ENCODE measurements at places on chromosomes 11 and 22. TPM values are rescaled to one million over a fixed set of nuclear protein-coding genes. Genes with fewer than 3 reads are reported as not detected.

GRCh38 chr11:104694259-104695064 is 203.8 kb downstream of the CASP12 start:
- H3K4me3 ChIP-seq: no peak overlapping the region
- H3K4me1 ChIP-seq: no peaks in the 10 kb centered on the region
- no peaks in the 10 kb centered on the region for H3K36me3 ChIP-seq
- no peaks in the 10 kb centered on the region for H3K27me3 ChIP-seq

DNA sequence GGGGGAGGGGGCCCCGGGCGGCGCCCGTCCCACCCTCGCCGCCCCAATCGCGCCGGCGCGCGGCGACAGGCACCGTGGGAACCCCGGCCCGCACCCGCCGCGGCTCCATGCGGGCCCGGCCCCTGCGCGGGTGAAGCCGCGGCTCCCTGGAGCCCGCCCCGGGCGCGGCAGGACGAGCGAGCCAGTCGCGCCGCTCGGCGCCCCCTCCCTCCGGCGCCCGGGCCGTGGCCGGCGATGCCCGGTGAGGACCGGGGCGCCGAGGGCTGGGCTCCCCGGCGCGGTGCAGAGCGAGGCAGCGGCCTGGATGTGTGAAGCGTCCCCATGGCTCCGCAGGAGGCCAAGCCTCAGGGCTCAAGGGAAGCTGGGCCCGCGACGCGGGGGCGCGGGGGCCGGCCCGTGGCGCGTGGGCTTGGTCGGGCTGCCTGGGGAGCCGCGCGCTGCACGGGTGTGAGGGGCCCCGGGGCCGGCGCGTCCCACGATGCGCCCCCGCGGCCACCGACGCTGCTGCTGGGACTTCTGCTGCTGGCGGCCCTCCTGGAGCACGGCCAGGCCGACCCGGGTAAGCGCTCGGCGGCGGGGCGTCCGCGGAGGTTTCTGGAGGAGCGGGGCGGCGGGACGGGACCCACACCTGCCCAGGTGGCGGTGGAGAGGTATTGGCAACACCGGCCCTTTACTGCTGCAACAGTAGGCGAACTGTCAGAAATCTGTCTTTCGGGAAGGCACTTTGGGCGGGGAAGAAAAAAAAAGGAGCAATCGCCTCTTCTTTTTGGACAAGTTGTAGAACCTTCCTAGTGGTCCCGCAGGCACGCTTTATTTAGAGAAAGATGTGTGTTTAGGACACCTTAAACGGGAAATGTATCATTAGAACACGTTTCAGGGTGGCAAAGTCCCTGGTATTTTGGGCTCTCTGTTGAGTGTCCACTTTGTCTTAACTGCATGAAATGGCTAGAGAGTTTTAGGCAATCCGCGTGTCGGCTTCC is 119.4 kb downstream of the HIPK3 start:
- H3K27ac ChIP-seq: no peak overlapping the region
- no peaks in the 10 kb centered on the region for H3K27me3 ChIP-seq
- peaks cover 9% of the 10 kb centered on the region for H3K4me1 ChIP-seq
- H3K36me3 ChIP-seq: no peaks in the 10 kb centered on the region

DNA sequence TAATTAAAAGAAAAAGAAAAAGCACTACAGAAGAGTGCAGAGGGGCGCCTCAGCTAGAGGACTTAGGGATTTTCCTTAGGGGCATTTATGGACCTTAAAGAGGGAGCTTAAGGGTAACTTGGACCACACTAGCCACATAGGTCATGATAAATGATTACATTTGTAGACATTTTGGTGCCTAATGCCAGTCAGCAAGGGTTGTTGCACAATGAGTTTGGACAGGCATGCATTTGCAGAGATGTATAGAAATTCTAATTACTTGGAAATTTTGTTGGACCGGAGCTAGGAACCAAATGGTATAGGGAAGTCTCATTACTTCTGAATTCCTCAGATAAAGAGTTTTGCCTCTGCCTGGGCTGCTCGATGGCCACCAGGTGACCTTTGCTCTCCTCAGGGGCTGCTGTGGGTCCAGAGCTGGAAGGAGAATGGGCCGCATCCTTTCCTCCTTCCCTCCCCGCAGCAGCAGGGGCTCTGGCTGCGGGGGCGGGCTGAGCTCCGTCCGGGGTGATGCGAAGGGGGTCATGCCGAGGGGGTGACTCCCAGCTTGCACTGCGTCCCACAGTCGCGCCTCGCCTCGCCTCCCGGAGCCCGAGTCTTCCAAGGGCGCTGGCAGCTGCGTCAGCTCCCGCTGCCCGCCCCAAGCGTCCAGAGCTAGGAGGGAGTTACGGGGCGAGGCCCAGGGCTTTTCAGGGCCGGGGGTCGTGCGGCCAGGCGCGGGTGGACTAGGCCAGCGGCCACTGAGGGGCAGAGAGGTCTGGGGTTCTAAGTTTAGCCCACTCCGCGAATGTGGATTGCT is 20.3 kb upstream of the MALAT1 start:
- peak; percentile 25 for DNase-seq
- H3K36me3 ChIP-seq: no peaks in the 10 kb centered on the region
- peak overlapping the region; percentile 100 for H3K27ac ChIP-seq
- no peak overlapping the region for H3K4me3 ChIP-seq

- H3K4me1 ChIP-seq: peaks cover 48% of the 10 kb centered on the region
- peak overlapping the region; percentile 56 for H3K4me3 ChIP-seq
- H3K36me3 ChIP-seq: no peaks in the 10 kb centered on the region
- no peak for DNase-seq
Observed at GRCh38 chr22:25404556-25404927, 159.9 kb upstream of the GRK3 start.

GRCh38 chr11:65897020-65897471 is 3.1 kb downstream of the FOSL1 start:
- H3K36me3 ChIP-seq: no peaks in the 10 kb centered on the region
- H3K4me1 ChIP-seq: peaks cover 32% of the 10 kb centered on the region
- H3K4me3 ChIP-seq: no peak overlapping the region
- peaks cover 9% of the 10 kb centered on the region for H3K27me3 ChIP-seq
- DNase-seq: no peak
- no peak overlapping the region for H3K27ac ChIP-seq

- no peaks in the 10 kb centered on the region for H3K36me3 ChIP-seq
- H3K4me3 ChIP-seq: no peak overlapping the region
- no peak for DNase-seq
- no peaks in the 10 kb centered on the region for H3K27me3 ChIP-seq
- H3K4me1 ChIP-seq: no peaks in the 10 kb centered on the region
Observed at GRCh38 chr11:91922846-91923245, 301.8 kb upstream of the FAT3 start.

GRCh38 chr11:19368726-19369375 is 128.1 kb upstream of the E2F8 start:
- H3K4me3 ChIP-seq: no peak overlapping the region
- no peaks in the 10 kb centered on the region for H3K27me3 ChIP-seq
- no peaks in the 10 kb centered on the region for H3K36me3 ChIP-seq
- H3K27ac ChIP-seq: no peak overlapping the region
- peaks cover 52% of the 10 kb centered on the region for H3K4me1 ChIP-seq

DNA sequence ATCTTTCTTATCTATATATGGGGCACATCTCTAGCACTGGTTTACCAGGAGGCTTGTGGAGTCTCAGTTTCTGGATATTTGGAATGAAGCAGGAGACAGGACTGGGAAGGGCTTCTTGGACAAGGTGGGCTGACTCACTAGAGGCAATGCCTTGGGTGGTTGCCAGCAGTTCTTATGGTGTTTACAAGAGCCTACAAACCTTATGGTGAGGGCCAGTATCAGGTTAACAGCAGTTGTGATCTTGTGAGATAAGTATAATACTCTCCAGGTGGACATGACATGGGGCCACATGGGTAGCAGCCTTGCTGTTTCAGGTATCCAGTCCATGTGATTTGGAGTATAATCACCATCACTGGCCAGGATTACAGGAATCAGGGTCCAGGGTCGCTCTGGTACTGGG is 10.2 kb downstream of the FUT4 start:
- no peak for DNase-seq
- H3K4me1 ChIP-seq: no peaks in the 10 kb centered on the region
- H3K27me3 ChIP-seq: no peaks in the 10 kb centered on the region
- H3K36me3 ChIP-seq: no peaks in the 10 kb centered on the region
- H3K4me3 ChIP-seq: no peak overlapping the region
- H3K27ac ChIP-seq: no peak overlapping the region

- no peak overlapping the region for H3K4me3 ChIP-seq
- peaks cover 17% of the 10 kb centered on the region for H3K4me1 ChIP-seq
- H3K36me3 ChIP-seq: no peaks in the 10 kb centered on the region
- H3K27ac ChIP-seq: no peak overlapping the region
Observed at GRCh38 chr11:44866286-44866685, 84.4 kb downstream of the TP53I11 start.

GRCh38 chr22:39446239-39446721 is 10.5 kb upstream of the MGAT3 start:
- no peaks in the 10 kb centered on the region for H3K36me3 ChIP-seq
- no peak overlapping the region for H3K27ac ChIP-seq
- H3K27me3 ChIP-seq: no peaks in the 10 kb centered on the region
- peaks cover 24% of the 10 kb centered on the region for H3K4me1 ChIP-seq

- H3K4me3 ChIP-seq: no peak overlapping the region
- peaks cover 7% of the 10 kb centered on the region for H3K36me3 ChIP-seq
- H3K27ac ChIP-seq: no peak overlapping the region
- no peaks in the 10 kb centered on the region for H3K27me3 ChIP-seq
Observed at GRCh38 chr11:74608431-74608830, 16.0 kb downstream of the POLD3 start.

- no peaks in the 10 kb centered on the region for H3K36me3 ChIP-seq
- H3K27me3 ChIP-seq: no peaks in the 10 kb centered on the region
- no peak overlapping the region for H3K4me3 ChIP-seq
- no peak overlapping the region for H3K27ac ChIP-seq
- peaks cover 15% of the 10 kb centered on the region for H3K4me1 ChIP-seq
Observed at GRCh38 chr11:96242191-96242847, 100.7 kb downstream of the MAML2 start.

GRCh38 chr11:3006505-3007260 is 14.6 kb upstream of the NAP1L4 start:
- DNase-seq: peak; percentile 97
- peak overlapping the region; percentile 83 for H3K27ac ChIP-seq
- H3K4me1 ChIP-seq: peaks cover 52% of the 10 kb centered on the region
- no peak overlapping the region for H3K4me3 ChIP-seq
- H3K27me3 ChIP-seq: no peaks in the 10 kb centered on the region

DNA sequence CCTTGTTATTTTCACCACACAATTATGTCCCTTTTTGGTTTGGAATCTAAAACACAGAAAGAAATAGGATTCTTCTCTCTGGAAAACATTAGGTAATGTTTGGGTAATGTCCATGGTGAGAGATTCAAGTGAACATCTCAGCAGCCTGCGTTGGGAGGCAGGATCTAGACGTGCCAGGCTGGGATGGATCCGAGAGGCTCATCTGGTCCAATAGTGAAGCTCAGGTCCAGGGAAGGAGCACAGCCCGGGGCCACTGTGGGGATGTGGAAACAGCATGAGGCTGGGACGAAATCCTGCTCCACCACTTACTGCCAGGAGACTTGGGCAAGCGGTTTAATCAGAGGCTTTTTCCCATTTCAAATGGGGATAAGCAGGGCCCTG is 109.9 kb downstream of the CSNK2A3 start:
- H3K27ac ChIP-seq: peak overlapping the region; percentile 13
- DNase-seq: peak; percentile 15
- no peaks in the 10 kb centered on the region for H3K4me1 ChIP-seq

DNA sequence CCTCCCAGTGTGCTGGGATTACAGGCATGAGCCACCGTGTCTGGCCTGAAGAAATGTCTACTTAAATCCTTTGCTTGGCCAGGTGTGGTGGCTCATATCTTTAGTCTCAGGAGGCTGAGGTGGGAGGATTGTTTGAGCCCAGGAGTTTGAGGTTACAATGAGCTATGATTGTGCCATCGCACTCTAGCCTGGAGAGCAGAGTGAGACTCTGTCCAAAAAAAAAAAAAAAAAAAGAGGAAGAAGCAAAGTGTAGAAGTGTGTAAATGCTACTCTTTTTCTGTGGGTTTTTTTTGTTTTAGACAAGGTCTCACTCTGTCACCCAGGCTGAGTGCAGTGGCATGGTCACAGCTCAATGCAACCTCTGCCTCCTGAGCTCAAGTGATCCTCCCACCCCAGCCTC is 6.4 kb upstream of the ATG16L2 start:
- peaks cover 4% of the 10 kb centered on the region for H3K4me1 ChIP-seq
- no peaks in the 10 kb centered on the region for H3K27me3 ChIP-seq
- no peak overlapping the region for H3K27ac ChIP-seq
- no peaks in the 10 kb centered on the region for H3K36me3 ChIP-seq
- no peak for DNase-seq

- H3K27ac ChIP-seq: no peak overlapping the region
- H3K36me3 ChIP-seq: no peaks in the 10 kb centered on the region
- no peaks in the 10 kb centered on the region for H3K4me1 ChIP-seq
- no peak overlapping the region for H3K4me3 ChIP-seq
- no peaks in the 10 kb centered on the region for H3K27me3 ChIP-seq
Observed at GRCh38 chr11:113862435-113862834, 12.9 kb downstream of the USP28 start.

GRCh38 chr11:112017538-112017937 is 7.7 kb upstream of the DLAT start:
- H3K4me1 ChIP-seq: no peaks in the 10 kb centered on the region
- DNase-seq: no peak
- H3K36me3 ChIP-seq: peaks cover 15% of the 10 kb centered on the region
- no peak overlapping the region for H3K4me3 ChIP-seq
- H3K27ac ChIP-seq: no peak overlapping the region

DNA sequence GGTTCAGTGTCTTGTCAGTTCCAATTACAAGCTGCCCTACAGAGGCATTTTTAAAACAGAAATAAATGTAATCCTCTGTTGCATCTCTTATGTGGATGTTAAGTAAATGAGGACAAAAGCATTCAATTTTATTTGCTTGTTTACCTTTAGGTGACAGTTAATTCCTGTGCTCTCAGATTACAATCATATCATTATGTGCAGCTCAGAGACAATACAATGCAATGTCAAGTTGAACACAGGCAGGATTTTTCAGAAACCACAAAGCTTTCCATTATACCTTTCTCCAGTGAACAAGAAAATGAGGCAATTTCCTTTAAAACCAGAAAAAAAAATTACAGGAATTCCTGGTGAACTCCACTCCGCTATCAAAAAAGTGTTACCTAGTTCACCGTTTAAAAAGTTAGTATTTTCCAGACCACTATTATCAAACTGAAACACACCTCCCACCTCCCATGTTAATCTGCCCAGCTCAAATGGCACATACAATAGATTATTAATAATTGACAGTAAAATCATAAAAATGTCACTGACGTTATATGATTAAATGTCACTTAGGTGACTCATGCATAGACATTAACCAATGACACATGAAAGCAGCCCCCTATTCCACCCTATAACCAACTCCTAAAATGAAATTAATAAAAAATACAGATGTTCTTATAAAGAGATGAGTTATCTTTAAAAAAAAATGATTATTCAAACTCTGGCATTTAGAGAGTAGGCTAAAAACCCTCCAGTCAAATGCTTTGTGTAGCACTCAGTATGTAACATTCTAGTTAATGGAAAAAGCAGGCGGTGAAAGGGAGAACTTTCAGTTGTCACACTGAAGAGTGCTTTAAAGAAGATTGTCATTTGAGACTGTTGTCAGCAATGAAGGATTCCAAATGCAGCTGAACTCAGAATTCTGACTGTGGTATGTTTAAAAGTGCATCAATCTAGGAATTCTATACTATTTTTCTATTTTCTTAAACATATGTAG is 98.6 kb downstream of the MUC15 start:
- no peak overlapping the region for H3K27ac ChIP-seq
- no peaks in the 10 kb centered on the region for H3K36me3 ChIP-seq
- no peak overlapping the region for H3K4me3 ChIP-seq
- DNase-seq: no peak
- no peaks in the 10 kb centered on the region for H3K27me3 ChIP-seq

MS4A7 gene
- 6.1 TPM for total RNA-seq

ACTN3 gene
- not detected for total RNA-seq

C22orf31 gene
- not detected for total RNA-seq

YPEL1 gene
- 4.1 TPM for total RNA-seq

ADAMTS8 gene
- 0.38 TPM for total RNA-seq

IFITM10 gene
- 126 TPM for total RNA-seq

PRODH gene
- 5.5 TPM for total RNA-seq

GAL3ST3 gene
- 99.2 TPM for total RNA-seq

Measured in thyroid gland (tissue), 4 donors.